Stomach (tissue), 19 donors: ENCODE measurements at places on chromosomes 16 and 17. TPM values are rescaled to one million over a fixed set of nuclear protein-coding genes. Genes with fewer than 3 reads are reported as not detected.
A peak's percentile ranks its signal among the peaks of the same experiment; 100 is the strongest.

GRCh38 chr17:30296499-30297080 is 4.8 kb upstream of the BLMH start:
- H3K4me1 ChIP-seq, result no peaks in the 10 kb centered on the region
- H3K36me3 ChIP-seq, result no peaks in the 10 kb centered on the region
- H3K4me3 ChIP-seq, result no peak overlapping the region
- no peak overlapping the region for H3K27ac ChIP-seq

GRCh38 chr16:12529582-12529981 is 274.1 kb downstream of the CPPED1 start:
- peaks cover 16% of the 10 kb centered on the region for H3K36me3 ChIP-seq
- DNase-seq, result peak; percentile 23
- H3K27ac ChIP-seq, result no peak overlapping the region
- H3K4me1 ChIP-seq, result no peaks in the 10 kb centered on the region
- no peak overlapping the region for H3K4me3 ChIP-seq

GRCh38 chr16:23826528-23827045 is 9.2 kb upstream of the PRKCB start:
- no peaks in the 10 kb centered on the region for H3K27me3 ChIP-seq
- no peak overlapping the region for H3K27ac ChIP-seq
- no peak overlapping the region for H3K4me3 ChIP-seq
- peak; percentile 49 for DNase-seq
- H3K36me3 ChIP-seq, result no peaks in the 10 kb centered on the region

Gene CDH3
- total RNA-seq, result not detected

- DNase-seq, result no peak
- H3K4me3 ChIP-seq, result no peak overlapping the region
- H3K27me3 ChIP-seq, result no peaks in the 10 kb centered on the region
- peaks cover 14% of the 10 kb centered on the region for H3K4me1 ChIP-seq
- H3K27ac ChIP-seq, result no peak overlapping the region
Measured at GRCh38 chr16:19874851-19875546, 9.6 kb downstream of the GPRC5B start.

Gene TAT
- total RNA-seq, result not detected

DNA sequence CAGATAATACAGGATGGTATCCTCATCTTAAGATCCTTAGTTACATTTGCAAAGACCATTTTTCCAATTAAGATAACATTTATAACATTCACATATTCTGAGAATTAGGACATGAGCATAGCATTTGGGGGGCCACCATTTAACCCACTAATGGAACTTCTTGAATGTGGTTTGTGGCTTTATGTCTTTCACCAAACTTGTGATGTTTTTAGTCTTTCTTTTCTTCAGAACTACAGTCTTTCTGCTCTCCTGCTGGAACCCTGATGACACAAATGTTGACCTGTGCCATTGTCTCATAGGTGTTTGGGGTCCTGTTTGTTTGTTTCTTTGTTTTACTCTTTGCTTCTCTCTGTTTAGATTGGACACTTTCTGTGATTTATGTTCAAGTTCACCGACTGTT is 23.2 kb downstream of the COX11 start:
- no peak for DNase-seq
- H3K27ac ChIP-seq, result no peak overlapping the region
- no peak overlapping the region for H3K4me3 ChIP-seq
- no peaks in the 10 kb centered on the region for H3K4me1 ChIP-seq
- H3K36me3 ChIP-seq, result peaks cover 28% of the 10 kb centered on the region
- no peaks in the 10 kb centered on the region for H3K27me3 ChIP-seq

GRCh38 chr17:63881935-63882601 is at the start of gene GH2:
GH2 (minus strand) TSS chr17:63881944; CDS start chr17:63881801, 143 bp downstream.
- H3K4me3 ChIP-seq, result no peak within 1 kb of the TSS
- H3K36me3 ChIP-seq, result no peaks in the 10 kb centered on the region
- no peaks in the 10 kb centered on the region for H3K4me1 ChIP-seq
- H3K27me3 ChIP-seq, result no peaks in the 10 kb centered on the region
- peak; percentile 73 for DNase-seq

Gene ABCC11
- not detected for total RNA-seq

GRCh38 chr16:9154567-9155410 is 63.3 kb downstream of the HAPSTR1 start:
- H3K4me1 ChIP-seq, result no peaks in the 10 kb centered on the region
- DNase-seq, result no peak
- H3K27ac ChIP-seq, result no peak overlapping the region
- no peaks in the 10 kb centered on the region for H3K36me3 ChIP-seq
- H3K4me3 ChIP-seq, result no peak overlapping the region

DNA sequence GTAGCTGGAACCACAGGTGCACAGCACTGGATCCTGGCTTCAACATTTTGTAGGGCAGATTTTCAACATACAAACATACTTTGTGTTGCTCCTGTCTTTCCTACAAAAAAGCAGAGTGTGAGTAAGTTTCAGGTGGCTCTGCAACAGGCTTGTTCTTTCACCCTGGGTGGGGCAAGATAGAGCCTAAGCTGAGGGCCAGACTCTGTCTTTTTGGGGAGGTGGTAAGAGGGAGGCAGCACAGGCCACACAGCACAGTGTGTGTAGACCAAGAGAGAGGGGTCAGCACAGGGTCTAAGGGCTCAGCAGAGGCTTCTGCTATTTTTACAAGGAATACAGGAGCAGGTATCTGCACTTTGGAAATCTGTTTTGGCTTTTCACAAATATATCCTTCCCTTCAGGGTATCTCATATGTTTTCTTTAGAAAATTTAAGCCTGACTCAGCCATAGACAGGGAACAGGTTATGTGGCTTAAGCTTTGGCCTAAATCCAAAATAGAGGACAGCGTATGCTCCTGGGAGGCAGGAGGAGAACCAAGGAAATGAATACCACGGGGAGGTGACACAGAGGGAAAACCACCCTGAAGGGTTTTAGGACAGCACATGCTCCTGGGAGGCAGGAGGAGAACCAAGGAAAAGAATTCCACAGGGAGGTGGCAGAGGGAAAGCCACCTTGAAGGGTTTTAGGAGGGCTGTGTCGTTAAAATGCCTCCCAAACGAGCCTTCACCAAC is 21.6 kb downstream of the EMC8 start:
- no peak overlapping the region for H3K4me3 ChIP-seq
- no peaks in the 10 kb centered on the region for H3K27me3 ChIP-seq
- H3K4me1 ChIP-seq, result peaks cover 13% of the 10 kb centered on the region

DNA sequence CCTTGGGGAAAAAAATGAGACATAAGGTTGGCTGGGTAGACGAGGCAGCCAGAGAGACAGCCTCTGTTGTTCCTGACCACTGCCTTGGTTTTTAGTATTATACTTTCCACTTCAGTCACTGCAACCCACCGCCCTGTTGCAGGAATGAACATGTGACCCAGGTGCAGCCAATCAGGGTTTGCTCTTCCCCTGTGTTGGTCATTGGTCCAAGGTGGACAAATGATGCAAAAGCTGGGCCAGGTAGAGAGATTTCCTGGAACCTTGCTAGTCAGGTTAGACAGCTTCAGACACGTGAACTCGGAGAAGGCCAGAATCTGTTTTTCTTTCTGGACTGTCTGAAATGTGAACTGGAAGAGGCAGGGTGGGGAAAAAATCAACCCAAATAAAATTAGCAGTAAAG is 452.4 kb upstream of the RBFOX1 start:
- no peaks in the 10 kb centered on the region for H3K36me3 ChIP-seq
- H3K4me3 ChIP-seq, result no peak overlapping the region
- no peak overlapping the region for H3K27ac ChIP-seq
- H3K4me1 ChIP-seq, result no peaks in the 10 kb centered on the region
- no peak for DNase-seq

- no peaks in the 10 kb centered on the region for H3K27me3 ChIP-seq
- H3K4me1 ChIP-seq, result no peaks in the 10 kb centered on the region
- no peak for DNase-seq
- no peaks in the 10 kb centered on the region for H3K36me3 ChIP-seq
- H3K27ac ChIP-seq, result no peak overlapping the region
- no peak overlapping the region for H3K4me3 ChIP-seq
Measured at GRCh38 chr17:42394838-42395237, 6.6 kb upstream of the STAT3 start.

Gene TMEM114
- not detected for total RNA-seq

DNA sequence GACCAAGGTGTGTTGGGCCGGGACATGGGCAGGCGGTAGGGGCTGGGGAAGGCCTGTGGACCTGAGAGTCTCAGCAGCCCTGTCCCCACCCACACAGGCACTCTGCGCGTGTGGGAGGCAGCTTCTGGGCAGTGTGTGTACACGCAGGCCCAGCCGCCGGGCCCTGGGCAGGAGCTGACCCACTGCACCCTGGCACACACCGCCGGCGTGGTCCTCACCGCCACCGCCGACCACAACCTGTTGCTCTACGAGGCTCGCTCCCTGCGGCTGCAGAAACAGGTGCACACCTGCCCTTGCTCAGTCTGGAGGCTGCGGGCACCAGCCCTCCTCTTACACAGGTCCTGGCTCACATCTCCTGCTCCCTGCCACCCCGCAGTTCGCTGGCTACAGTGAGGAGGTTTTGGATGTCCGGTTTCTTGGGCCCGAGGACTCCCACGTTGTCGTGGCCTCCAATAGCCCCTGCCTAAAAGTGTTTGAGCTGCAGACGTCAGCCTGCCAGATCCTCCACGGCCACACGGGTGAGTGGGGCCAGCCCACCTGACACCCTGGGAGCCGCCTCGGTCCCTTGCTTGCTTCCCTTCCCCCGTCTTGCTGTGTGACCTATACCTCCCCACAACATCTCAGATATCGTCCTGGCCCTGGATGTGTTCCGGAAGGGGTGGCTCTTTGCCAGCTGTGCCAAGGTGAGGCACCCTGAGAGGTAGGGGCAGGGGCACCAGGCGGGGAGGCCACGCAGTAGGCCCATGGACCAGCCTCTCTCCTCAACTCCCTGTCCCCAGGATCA is 3.8 kb downstream of the TBL3 start:
- H3K4me1 ChIP-seq, result peaks cover 54% of the 10 kb centered on the region
- no peak for DNase-seq
- H3K27me3 ChIP-seq, result peaks cover 2% of the 10 kb centered on the region
- peaks cover 51% of the 10 kb centered on the region for H3K36me3 ChIP-seq
- no peak overlapping the region for H3K27ac ChIP-seq

Gene TUBG2
- 108 TPM for total RNA-seq

- DNase-seq, result no peak
- H3K36me3 ChIP-seq, result no peaks in the 10 kb centered on the region
- no peak overlapping the region for H3K4me3 ChIP-seq
- H3K27me3 ChIP-seq, result no peaks in the 10 kb centered on the region
- no peak overlapping the region for H3K27ac ChIP-seq
Measured at GRCh38 chr17:50848711-50849110, 13.3 kb downstream of the WFIKKN2 start.

DNA sequence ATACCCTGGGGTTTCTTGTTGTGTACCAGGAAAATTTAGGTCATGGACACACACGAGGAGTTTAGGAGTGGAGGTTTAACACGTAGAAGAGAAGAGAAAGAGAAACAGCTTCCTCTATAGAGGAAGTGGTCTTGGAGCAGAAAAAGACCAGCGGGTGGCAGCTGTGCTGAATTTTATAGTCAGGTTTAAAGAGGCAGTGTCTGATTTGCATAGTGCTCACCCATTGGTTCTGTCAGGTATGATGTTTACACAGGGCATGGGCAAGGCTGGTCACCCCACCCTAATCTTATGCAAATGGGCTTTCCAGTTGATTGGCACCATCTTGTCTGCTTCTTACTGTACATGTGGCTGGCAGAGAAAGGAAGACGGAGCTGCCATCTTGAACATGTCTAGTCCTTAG is 309.0 kb downstream of the CDH13 start:
- H3K4me1 ChIP-seq, result no peaks in the 10 kb centered on the region
- H3K27me3 ChIP-seq, result no peaks in the 10 kb centered on the region
- DNase-seq, result no peak
- no peak overlapping the region for H3K27ac ChIP-seq
- no peak overlapping the region for H3K4me3 ChIP-seq

- H3K27me3 ChIP-seq, result no peaks in the 10 kb centered on the region
- no peak for DNase-seq
- H3K36me3 ChIP-seq, result no peaks in the 10 kb centered on the region
- H3K4me3 ChIP-seq, result no peak overlapping the region
- H3K27ac ChIP-seq, result no peak overlapping the region
- no peaks in the 10 kb centered on the region for H3K4me1 ChIP-seq
Measured at GRCh38 chr17:54191261-54191660, 368.5 kb downstream of the KIF2B start.

Gene CCDC102A
- not detected for total RNA-seq

- DNase-seq, result no peak
- no peaks in the 10 kb centered on the region for H3K4me1 ChIP-seq
- no peaks in the 10 kb centered on the region for H3K36me3 ChIP-seq
- H3K27me3 ChIP-seq, result no peaks in the 10 kb centered on the region
- H3K4me3 ChIP-seq, result no peak overlapping the region
Measured at GRCh38 chr16:76441391-76441790, 164.2 kb downstream of the CNTNAP4 start.

Gene EVPLL
- 1.2 TPM for total RNA-seq

DNA sequence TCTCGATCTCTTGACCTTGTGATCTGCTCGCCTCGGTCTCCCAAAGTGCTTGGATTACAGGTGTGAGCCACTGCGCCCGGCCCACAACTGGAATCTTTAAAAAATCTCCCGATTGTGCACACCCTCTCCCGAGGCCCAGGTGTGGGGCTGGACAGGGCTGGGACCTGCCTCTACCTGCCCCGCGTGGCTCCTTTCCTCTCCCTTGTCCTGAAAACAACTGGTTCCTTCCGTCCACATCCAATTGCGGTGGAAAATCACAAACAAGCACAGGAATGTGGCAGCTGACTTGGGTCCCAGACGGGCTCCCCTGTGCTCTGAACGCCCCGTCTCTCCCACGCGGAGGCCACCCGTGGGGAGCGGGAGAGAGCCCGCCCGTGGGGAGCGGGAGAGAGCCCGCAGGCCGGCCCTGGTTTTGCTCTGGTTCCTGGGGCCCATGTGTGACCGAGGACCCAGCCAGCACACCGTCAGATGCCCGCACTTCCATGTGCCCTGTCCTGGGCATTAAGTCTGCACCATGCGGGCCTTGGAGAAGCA is 3.0 kb upstream of the TMEM204 start:
- H3K36me3 ChIP-seq, result no peaks in the 10 kb centered on the region
- H3K4me3 ChIP-seq, result no peak overlapping the region
- peak overlapping the region; percentile 58 for H3K27ac ChIP-seq
- peaks cover 54% of the 10 kb centered on the region for H3K4me1 ChIP-seq
